Frontal cortex (tissue), 4 donors: ENCODE measurements at places on chromosomes 5 and 9.

DNA sequence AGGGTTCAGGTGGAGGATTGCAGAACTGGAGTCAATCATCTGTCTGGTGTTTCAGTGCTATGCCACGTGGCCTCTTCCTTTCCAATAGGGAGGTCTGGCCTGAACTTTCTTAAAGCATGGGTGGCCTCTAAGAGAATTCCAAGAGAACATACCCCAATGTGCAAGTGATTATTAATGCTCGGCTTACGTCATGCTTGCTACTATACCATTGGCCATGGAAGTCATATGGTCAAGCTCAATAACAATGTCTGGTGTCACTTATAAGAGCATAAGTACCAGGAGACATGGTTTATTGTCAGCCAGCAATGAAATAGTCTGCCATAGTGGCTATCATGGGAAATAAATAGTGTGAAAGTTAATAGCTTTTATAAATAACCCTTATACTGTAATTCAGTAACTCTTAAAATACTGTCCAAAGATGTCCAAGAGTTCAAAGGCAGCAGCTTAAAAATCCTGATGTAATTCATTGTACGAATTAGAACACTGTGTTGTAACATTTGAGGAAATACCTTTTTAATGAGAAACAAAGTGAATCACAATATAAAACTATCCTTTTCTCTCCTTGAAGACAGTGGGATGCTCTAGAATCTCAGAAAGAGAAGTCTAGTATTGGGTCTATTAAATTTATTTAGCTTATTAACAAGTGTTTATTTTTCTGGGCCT, 355.4 kb upstream of the PRR16 start:
- no peak for DNase-seq

DNA sequence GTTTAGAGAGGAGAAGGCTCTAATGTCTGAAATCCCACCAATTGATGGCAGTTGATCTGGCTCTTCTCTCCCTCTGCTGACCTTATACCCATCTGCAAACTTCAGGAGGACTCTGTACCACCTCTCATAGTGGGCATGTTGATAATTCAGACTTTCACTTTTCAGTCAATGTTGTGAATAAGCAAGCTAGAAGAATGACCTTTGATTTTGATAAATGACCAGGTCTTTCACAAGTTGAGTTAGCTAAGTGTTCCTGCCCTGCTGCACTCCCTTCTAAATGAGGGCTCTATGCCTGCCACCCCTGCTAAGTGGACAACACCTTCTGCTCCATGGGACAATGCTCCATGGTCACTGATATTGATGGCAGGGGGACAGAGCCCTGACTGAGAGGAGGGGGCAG, 74.7 kb downstream of the SPRY4 start:
- no peak for DNase-seq

DNA sequence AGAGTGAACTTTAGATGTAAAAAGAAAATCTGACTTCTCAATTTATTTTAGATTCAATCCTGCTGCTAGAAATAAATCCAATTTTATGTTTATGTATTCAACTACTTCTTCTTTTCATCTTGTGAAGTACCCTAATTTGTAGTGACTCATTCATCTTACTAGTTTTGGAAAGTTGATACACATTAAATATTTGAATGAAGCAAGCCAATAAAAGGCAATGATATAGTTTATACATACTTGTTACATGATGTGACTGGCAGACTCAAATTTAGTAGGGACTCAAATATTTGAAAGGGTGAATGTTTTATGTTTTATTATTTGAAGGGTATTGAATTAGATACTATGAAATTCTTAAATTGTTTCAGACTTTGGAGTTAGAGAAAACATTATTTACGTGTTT, 34.7 kb downstream of the CSNK1G3 start:
- DNase-seq = no peak

GRCh38 chr9:87180841-87181240, 233.5 kb upstream of the GAS1 start:
- DNase-seq = no peak

- no peak for DNase-seq
Measured at GRCh38 chr9:32558408-32558934, 6.1 kb upstream of the TOPORS start.

DNA sequence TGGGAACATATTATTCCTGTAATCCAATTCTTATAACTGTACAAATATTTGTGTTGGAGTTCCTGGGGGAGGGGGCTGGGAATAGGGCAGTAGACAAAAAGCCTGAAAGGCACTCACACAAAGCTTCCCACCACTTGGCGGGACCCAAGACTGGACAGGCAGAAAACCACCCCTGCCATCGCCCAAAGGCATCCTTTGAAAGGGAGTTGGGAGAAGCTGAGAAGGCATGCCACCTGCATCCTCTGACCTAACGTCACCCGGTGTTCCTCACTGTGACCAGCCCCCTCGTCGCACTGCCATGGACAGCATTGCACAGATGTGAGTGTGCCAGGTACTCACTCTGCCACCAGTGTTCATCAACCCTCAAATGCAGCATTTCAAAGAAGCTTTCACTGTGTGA, 80.6 kb upstream of the SMIM23 start:
- no peak for DNase-seq

DNA sequence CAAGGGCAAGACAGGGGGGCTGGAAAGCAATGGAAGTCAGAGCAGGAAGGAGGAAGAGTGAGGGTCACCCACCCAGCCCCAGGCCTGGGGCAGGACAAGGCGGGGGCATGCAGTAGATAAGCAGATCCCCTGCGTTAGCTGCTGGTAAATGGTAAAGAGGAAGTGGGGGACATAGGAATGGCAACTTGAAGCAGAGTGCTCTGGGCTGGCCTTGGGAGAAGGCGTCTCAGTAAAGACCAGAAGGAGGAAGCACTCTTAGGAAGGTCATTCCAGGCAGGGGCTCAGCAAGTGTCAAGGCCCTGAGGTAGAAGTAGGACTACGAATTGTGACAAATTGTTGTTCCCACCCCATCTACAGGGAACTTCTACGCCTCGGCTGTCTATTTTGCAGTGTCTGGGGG, 15.1 kb downstream of the TCOF1 start:
- DNase-seq = no peak
